Left lung (tissue), 14 donors: ENCODE measurements at places on chromosomes 12 and 14.

DNA sequence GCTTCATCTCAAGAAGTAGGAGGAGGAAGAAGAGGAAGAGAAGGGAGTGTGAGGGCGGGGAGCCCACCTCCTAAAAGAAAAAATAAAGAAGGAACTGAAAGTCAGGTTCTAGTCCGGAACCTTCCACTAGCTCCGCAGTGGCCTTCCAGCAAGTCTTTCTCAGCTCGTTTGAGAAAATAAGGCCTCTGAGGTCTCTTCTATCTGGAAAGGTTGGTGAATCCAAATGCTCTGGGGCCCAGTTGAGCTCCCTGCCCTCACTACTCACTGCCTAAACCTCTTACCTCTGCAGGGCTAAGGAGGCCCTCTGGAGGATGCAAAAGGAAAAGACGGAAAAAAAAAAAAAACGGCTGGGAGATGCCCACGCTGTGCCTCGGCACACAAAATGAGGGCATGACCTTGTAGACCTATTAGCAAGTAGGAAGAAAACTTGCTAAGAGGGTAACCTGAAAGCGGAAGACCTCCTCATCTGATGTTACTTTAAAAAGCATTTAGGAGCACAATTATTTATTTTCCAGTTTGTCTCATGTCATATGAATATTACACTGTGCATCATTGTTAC, 35.9 kb downstream of the FBLN5 start:
- H3K4me1 ChIP-seq: peaks cover 10% of the 10 kb centered on the region
- H3K27me3 ChIP-seq: no peaks in the 10 kb centered on the region
- H3K27ac ChIP-seq: no peak overlapping the region
- peak; percentile 49 for DNase-seq
- no peaks in the 10 kb centered on the region for H3K36me3 ChIP-seq

DNA sequence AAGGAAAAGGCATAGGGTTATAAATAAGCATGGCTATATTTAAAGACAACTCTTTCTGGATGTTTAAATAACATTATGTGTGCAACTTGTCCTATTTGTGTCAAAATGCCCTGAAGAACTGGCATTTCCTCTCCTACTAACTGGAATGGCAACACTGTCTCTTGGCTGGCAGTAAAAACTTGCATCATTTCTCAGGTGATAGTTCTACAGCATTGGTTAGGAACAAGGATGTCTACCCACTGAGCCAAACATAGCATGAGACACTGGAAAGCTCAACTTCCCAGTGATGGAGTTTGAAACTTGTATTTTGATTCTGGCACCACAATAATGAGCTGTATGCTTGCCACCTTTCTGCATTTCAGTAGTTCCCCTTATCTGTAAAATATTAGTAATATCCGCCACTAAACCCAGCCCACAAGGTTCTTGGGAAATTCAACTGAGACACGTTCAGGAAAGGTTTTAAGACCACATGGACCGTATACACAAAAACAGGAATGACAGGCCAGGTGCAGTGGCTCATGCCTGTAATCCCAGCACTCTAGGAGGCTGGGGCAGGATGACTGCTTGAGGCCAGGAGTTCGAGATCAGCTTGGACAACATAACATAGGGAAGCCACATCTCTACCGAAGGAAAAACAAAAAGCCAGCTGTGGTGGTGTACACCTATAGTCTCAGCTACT, 5.1 kb downstream of the SLC38A2 start:
- peaks cover 11% of the 10 kb centered on the region for H3K36me3 ChIP-seq
- H3K4me1 ChIP-seq: peaks cover 80% of the 10 kb centered on the region
- peak overlapping the region; percentile 98 for H3K27ac ChIP-seq
- H3K27me3 ChIP-seq: no peaks in the 10 kb centered on the region
- H3K4me3 ChIP-seq: peak overlapping the region; percentile 88

- H3K27me3 ChIP-seq: no peaks in the 10 kb centered on the region
- H3K4me3 ChIP-seq: no peak overlapping the region
- H3K36me3 ChIP-seq: no peaks in the 10 kb centered on the region
- DNase-seq: no peak
- no peak overlapping the region for H3K27ac ChIP-seq
- H3K4me1 ChIP-seq: no peaks in the 10 kb centered on the region
Measured at GRCh38 chr12:72041811-72042210, 103.2 kb downstream of the TPH2 start.

DNA sequence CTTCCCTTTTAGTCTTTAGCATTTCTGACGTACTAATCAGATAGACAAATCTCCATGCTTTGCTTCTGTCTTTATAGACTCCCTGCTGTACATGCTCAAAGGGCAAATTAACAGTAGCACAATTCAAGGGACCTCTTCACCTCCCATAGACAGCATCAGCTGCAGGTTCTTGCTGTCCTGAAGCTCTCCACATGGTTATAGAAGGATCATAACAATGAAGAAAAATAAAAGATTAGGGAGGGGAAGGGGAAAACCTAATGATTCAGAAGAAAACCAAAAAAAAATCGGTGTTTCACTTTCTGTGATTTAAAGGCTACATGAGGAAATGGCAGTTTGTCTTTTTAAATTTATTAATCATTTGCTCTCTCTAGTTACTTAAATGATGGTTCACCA, 155.5 kb downstream of the PTCSC3 start:
- no peaks in the 10 kb centered on the region for H3K4me1 ChIP-seq
- H3K27me3 ChIP-seq: no peaks in the 10 kb centered on the region
- DNase-seq: no peak
